ENCODE measurements at places on chromosomes 6 and 20.

DNA sequence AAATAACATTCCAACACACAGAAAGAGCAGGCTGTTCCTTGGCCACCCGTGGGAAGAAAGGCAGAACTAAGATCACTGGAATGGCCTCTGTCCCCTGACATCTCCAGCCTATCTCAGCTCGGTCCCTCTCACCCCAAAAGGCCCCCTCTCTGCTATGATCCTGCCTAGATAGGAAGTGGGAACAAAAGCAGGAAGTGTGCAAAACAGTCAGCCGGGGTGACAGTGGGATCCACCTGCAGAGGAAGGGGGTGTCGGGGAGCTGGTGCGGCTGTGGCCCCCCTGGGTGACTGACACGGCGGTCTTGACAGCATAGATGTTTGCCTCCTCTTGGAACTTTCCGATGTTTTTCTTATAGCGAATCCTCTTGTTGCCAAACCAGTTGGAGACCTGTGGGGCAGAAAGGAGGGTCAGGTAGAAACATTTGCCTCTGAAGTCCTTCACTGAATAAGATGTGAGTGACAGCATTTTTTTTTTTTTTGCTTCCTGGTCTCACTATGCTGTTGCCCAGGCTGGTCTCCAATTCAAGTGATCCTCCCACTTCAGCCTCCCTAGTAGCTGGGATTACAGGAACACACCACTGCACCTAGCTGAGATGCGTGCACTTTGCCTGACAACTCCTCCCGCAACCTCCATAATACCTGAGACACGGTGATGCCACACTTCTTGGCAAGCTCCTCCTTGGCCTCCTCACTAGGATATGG, 2.8 kb downstream of the PBX2 start:
- DNase-seq, result no peak

DNA sequence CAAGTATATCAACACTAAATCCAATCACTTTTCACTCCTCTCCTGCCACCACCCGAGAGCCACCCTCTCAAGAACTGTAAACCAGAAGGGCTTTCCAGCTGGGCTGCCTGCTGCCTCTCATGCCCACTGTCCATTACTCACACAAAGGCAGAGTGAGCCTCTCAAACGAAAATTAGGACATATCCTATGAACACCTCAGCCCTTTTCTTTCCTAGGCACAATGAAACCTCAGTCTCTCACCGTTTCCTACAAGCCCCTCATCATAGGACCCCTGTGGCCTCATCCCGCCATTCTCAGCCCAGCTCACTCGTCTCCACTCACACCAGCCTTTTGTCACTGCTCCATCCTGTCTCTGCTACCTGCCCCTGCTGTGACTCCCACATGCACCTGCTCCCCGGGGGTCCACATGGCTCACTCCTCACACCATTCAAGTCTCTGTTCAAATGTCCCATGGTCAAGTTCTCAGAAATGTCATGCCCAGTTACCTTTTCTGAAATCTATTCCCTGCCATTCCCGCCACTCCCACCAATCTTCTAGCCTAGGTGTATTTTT, 7.4 kb downstream of the HLA-F start:
- no peak for DNase-seq

DNA sequence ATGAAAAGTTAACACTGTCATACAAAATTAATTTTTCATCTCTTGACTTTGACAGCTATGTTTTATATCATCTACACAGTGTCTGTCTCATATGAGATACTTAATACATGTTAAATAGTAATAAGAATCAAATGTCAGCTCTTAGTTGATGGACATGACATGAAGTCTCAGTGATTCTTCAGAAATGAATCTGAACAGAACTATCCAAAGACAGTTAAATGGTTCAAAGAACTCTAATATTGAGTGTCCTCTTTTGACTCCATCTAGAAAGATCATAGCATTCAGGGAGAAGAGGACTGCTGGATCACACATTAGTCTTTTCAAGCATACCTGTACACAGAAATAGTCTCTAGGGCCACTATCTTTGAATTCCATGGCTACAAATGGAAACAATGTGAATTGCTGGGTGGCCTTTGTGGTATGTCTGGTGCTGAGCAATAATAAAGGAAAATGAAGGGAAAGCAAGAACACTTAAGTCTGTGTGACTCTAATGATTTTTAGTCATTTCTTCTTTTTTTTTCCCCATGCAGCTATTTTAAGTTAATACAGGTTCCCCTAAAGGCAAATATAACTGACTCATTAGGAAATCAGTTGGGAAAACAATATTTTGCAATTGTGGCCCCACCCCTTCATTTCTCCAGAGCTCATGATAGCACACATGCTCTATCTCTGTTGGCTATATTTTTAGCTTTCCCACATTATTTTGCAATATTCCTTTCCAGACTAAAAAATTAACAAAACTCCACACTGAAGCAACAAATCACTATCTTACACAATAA, 367.5 kb downstream of the GRIK2 start:
- DNase-seq, result no peak

DNA sequence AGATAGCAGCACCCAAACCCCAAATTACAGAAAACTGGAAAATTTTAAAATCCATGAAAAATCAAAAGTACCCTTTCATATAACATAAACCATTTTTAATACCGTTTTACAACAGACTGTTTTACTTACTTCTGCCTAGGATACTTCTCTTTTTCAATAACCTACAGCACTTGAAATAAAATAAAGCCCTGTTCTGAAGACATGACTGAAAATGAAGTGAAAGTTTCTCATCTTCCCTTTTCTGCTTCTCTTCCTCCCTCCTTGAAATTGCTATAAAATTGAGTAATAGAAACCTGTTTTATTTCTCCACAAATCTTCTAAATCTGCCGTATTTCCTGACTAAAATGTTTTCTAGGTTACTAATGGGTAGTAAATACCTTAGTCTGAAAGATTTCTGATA, 20.3 kb downstream of the MMS22L start:
- DNase-seq, result no peak

- DNase-seq, result no peak
Observed at GRCh38 chr20:23569570-23569969, 1.3 kb upstream of the CST9L start.

DNA sequence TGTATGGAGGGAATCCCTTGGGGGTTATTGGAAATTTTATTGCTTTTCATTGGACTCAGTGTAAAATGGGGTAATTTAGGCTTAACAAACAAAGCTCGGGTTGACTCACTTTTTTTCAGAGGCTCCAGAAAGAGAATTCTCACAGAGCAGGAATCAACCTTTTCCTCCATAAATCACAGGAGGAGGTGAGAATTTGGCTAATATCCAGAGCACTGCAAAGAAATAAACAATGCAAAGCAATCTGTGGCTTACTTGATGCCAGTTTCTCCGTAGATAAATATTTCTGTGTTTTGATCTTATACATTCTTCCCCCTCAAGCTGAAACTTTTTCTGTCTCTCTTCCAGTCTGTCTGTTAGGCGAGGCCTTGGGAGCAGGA, 176.6 kb downstream of the TSHZ2 start:
- DNase-seq, result peak; percentile 63

DNA sequence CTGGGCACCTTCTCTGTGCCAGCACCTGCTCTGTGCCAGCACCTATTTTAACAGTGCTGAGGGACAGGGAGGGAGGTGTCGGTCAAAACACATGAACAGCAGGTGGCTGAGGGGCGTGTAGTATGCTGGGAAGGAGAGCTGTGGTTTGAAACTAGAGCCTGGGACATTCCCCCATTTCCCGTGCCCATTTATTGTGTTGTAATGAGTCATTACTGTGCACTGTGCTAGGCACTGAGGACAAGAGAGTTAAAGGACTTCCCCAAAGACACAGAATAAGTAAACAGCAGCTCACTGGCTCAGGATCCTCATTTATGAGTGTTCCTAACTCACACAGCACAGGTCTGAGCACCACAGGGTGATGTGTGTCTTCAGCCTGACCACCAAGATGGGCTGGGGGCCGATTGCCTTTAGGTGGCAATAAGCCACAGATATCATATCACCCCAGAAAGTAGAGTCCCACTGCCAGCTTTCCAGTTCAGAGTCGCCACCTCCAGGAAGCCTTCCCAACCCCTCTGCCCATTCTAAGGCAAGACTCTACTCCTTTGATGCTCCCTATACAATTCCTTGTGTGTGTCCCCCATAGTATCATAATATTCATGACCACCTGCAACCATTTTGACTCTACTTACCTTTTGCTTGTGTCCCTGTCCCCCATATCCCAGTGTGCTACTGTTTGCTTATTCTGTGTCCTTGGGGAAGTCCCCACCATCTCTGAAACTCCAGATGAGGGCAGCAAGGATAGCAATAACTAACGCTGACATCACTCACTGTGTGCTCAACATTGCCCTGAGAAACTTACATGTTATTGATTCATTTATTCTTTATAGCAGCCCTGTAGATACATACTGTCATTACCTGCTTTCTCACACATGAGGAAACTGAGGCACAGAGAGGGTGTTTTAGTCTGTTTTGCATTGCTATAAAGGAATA, 87.3 kb downstream of the TOX2 start:
- DNase-seq, result no peak

- no peak for DNase-seq
Observed at GRCh38 chr6:96124778-96125177, 109.0 kb downstream of the FUT9 start.

DNA sequence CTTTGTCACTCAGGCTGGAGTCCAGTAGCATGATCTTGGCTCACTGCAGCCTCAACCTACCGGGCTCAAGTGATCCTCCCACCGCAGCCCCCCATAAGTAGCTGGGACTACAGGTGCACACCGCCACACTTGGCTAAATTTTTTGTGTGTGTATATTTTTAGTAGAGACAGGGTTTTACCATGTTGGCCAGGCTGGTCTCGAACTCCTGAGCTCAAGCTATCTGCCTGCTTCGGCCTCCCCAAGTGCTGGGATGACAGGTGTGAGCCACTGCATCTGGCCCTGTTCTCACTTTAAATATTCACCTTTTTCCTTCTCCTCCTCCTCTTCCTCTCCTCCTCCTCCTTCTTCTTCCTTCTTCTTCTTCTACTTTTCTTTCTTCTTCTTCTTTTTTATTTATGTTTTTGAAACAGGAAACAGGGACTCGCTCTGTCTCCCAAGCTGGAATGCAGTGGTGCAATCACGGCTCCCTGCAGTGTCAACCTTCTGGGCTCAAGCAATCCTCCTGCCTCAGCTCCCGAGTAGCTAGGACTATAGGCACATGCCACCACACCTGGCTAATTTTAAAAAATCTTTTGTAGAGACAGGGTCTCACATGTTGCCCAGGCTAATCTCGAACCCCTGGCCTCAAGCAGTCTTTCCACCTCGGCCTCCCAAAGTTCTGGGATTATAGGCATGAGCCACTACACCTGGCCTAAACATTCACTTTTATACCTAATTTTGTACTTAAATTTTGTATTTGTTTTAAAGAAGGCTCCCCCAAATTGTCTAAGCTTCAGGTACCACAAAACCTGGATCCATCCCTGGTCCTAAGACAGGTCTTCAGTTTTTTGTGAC, 47.2 kb upstream of the NCOA3 start:
- no peak for DNase-seq

GRCh38 chr6:49607391-49607982, 29.2 kb downstream of the RHAG start:
- no peak for DNase-seq

DNA sequence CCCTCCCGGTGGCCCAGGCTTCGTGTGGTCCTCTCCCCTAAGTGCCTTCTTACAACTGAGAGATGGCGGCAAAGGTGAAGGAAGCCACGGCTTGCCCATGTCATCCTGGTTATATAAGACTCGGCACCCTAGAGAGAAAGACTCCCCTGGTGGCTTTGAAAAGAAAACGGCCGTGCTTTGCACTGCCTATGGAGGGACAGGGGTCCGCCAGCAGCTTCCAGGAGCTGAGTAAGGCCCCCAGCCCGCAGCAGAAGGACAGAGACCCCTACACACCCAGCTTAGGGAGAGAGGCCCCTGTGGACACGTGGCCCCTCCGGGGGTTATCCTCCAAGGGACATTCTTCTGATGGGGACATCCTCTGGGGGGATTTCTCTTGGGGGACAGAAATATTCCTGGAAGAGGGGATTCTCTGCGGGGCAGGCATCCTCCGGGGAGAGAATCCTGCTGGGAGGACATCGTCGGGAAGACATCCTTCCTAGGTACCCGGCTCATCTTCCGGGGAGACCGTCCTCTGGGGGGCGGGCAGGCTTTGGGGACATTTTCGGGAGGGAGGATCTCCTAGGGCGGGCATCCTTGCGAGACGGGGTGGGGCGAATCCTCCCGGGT, 511 bp upstream of the OGFR start:
- no peak for DNase-seq

DNA sequence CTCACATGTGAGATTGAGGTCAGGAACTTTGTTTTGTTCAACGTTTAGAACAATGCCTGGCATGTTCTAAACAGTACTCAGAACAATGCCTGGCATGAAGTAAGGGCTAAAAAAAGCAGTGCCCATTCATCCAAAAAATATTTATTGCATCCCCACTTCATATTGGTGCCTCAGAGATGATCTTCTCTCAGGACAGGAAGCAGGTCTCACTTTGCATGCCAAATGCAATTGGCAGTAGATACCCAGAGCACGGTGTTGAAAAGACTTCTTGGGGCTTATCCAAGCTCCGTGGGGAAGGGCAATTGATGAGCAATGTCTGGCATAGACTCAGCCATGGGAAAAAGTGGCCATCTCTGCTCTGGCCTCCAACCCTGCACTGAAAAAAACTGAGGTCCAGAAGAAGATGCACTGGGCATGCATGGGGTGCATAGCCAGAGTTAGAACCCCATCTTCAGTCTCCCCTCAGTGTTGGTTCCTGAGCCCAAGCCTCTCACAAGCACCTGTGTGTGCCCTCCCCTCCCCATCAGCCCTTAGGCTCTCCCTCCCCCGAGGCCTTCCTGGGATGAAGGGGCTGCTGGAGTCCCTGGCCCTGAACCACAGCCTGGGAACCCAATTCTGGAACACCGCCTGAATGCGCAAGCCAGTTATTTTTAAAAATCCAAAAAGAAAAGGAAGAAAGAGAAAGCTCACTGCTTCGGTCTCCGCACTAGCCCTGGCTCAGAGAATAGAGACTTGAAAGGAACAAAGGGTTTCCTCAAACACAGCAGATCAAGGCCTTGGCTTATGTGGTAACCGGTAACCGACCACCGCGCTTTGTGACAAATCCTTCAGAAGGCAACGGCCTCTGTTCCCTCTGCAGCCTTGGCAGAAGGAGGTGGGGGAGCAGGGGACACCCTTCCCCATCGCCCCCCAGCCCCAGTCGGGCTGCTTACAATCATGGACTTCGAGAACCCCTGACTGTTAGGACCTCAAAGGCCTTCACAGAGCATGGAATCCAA, 78.5 kb upstream of the SIRPA start:
- DNase-seq, result peak; percentile 71

- DNase-seq, result no peak
Observed at GRCh38 chr6:9186148-9186547, 750.8 kb upstream of the SLC35B3 start.

DNA sequence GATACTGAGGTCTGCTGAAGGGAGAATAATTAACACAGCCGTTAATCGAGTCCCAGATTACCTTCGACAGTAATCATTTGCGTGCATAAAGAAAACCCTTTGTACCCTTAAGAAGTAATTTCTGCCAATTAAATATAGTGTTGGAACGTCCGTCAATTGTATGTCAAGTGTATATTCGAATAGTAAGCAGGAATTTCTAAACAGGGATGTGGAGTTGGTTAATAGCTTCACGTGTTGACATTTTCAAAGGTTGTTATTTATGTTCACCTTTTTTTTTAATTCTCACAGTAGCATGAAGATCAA, 798 bp upstream of the SNAP91 start:
- DNase-seq, result no peak
